Breast epithelium (tissue), 4 donors: ENCODE measurements at places on chromosomes 6 and 20.
A peak's percentile ranks its signal among the peaks of the same experiment; 100 is the strongest.

DNA sequence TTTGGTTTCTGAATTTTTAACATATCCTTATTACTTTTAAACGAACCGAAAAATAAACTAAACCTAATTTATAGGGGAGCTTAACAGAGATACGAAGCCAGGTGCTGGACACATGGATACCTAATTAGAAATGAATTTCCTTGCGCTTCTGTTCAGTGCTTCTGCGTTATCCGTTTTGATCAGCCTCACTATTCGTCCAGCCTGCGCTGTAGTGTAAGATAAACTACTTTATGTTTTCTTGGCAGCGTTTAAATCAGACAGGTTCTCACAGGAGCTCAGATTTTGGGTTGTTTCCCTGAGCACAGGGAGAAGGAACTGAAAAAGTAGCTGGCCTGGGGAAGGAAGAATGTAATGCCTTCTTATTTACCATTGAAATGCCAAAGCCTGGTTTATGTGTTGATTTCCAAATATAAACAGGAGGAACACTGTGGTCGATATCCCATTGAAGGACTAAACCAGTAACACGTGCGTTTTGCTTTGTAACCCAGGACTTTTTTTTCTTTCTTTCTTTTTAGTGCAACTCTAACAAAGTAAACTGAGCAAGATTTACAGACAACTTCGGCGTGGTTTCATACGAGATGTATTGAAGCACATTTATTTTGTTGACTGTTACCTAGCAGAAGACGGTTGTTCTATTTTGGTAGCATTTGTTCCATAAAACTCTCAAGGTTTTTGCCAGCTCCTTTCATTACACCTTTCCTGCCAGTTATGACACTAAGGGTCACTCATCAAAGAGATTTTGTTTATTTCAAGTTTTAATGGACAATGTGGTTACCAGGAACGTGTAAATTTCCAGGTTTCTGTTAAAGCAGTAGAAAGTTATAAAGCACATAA, 214.8 kb upstream of the HEY2 start:
- no peaks in the 10 kb centered on the region for H3K27me3 ChIP-seq
- peak overlapping the region; percentile 10 for H3K27ac ChIP-seq
- no peaks in the 10 kb centered on the region for H3K36me3 ChIP-seq
- H3K4me1 ChIP-seq, result no peaks in the 10 kb centered on the region
- H3K4me3 ChIP-seq, result peak overlapping the region; percentile 43

DNA sequence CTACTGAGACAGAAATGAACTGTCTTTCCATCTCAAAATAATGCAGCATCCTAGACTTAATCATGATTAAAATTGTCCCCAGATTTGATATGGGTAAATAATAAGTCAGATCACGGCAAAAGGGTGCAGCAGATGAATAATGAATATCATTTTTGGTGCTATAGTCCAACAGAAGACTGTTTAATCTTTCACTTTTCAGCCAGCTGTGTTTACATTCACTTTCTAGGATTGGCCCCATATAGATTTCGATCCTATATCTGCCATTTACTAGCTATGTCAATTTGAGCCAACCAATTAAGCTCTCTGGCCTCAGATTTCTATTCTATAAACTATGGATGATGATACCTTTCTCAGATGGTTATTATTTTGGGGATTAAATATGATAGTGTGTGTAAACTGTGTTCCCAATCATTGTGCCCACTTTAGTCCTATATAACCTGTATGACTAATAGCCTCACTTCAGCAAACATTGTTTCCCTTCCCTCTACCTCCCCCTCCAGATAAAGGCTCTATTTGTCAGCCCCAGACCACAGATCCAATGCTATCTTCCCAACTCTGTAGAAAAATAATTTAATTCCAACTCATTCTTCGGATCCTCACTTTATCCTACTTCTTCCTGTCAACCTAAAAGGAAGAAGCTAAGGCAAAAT, 53.6 kb upstream of the NT5E start:
- H3K27ac ChIP-seq, result no peak overlapping the region
- no peak overlapping the region for H3K4me3 ChIP-seq
- H3K27me3 ChIP-seq, result no peaks in the 10 kb centered on the region

- H3K27me3 ChIP-seq, result no peaks in the 10 kb centered on the region
- H3K4me3 ChIP-seq, result no peak overlapping the region
- no peaks in the 10 kb centered on the region for H3K4me1 ChIP-seq
- peak; percentile 19 for DNase-seq
- peak overlapping the region; percentile 55 for H3K27ac ChIP-seq
Observed at GRCh38 chr20:54152227-54153040, 21.4 kb downstream of the CYP24A1 start.

- no peaks in the 10 kb centered on the region for H3K36me3 ChIP-seq
- DNase-seq, result no peak
- H3K4me1 ChIP-seq, result no peaks in the 10 kb centered on the region
- H3K27me3 ChIP-seq, result peaks cover 66% of the 10 kb centered on the region
Observed at GRCh38 chr20:59574308-59574707, 30.0 kb upstream of the PHACTR3 start.

- no peaks in the 10 kb centered on the region for H3K4me1 ChIP-seq
- H3K36me3 ChIP-seq, result no peaks in the 10 kb centered on the region
- H3K4me3 ChIP-seq, result no peak overlapping the region
- no peaks in the 10 kb centered on the region for H3K27me3 ChIP-seq
- DNase-seq, result no peak
Observed at GRCh38 chr20:20561172-20561571, 151.3 kb downstream of the RALGAPA2 start.

- no peak overlapping the region for H3K4me3 ChIP-seq
- no peak overlapping the region for H3K27ac ChIP-seq
- H3K36me3 ChIP-seq, result no peaks in the 10 kb centered on the region
- H3K4me1 ChIP-seq, result no peaks in the 10 kb centered on the region
- DNase-seq, result no peak
- no peaks in the 10 kb centered on the region for H3K27me3 ChIP-seq
Observed at GRCh38 chr20:35021063-35021462, 65.4 kb downstream of the MYH7B start.

DNA sequence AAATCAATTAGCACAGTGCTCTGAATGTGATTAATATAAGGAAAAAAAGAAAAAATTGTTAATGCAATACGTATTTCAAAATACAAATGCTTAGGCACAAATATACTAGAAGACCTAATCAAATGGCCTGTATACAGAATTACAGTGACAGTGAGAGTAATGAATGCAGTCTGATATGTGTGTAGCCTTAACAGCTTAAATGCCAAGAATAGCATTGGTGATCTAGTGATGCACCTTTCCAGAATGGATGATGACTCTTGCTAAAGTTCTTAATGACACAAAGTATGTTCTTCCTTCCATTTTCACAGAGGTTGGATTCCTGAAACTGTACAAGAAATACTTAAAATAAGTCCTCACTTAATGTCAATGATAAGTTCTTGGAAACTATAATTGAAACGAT, 131.0 kb downstream of the CDKAL1 start:
- no peak overlapping the region for H3K27ac ChIP-seq
- no peaks in the 10 kb centered on the region for H3K36me3 ChIP-seq
- H3K27me3 ChIP-seq, result no peaks in the 10 kb centered on the region
- H3K4me1 ChIP-seq, result no peaks in the 10 kb centered on the region

DNA sequence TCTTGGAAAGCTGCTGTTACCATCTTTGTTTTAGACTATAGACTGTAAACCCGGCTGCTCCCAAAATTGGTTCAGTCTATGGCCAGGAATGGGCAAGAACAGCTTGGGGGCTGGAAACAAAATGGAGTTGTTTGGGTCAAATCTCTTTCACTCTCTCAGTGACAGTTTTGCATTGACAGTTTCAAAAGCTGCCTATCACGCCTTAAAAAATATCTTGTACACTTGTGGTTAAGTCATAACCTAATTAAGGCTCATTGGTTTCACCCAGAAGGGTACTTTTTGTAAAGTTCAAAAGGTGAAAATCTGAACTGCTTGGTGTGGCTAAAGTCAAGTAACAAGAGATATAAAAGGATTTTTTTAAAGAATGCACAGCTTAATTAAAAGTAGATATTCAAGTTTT, 76.1 kb upstream of the PRL start:
- no peak overlapping the region for H3K4me3 ChIP-seq
- H3K4me1 ChIP-seq, result no peaks in the 10 kb centered on the region
- no peak for DNase-seq

GRCh38 chr6:150269857-150270223, 99.0 kb upstream of the IYD start:
- H3K27ac ChIP-seq, result no peak overlapping the region
- H3K36me3 ChIP-seq, result no peaks in the 10 kb centered on the region
- no peaks in the 10 kb centered on the region for H3K27me3 ChIP-seq

GRCh38 chr6:111590209-111590980, 15.3 kb downstream of the TRAF3IP2 start:
- H3K36me3 ChIP-seq, result no peaks in the 10 kb centered on the region
- peak overlapping the region; percentile 92 for H3K27ac ChIP-seq
- no peak overlapping the region for H3K4me3 ChIP-seq
- DNase-seq, result no peak

GRCh38 chr20:35991142-35991771, 22.9 kb downstream of the CNBD2 start:
- no peaks in the 10 kb centered on the region for H3K27me3 ChIP-seq
- no peak overlapping the region for H3K4me3 ChIP-seq
- no peak overlapping the region for H3K27ac ChIP-seq

GRCh38 chr20:54545676-54546358, 70.4 kb downstream of the DOK5 start:
- H3K27me3 ChIP-seq, result no peaks in the 10 kb centered on the region
- no peaks in the 10 kb centered on the region for H3K4me1 ChIP-seq
- no peak overlapping the region for H3K4me3 ChIP-seq

GRCh38 chr6:150535818-150536220, 63.9 kb upstream of the PLEKHG1 start:
- no peaks in the 10 kb centered on the region for H3K36me3 ChIP-seq
- DNase-seq, result no peak
- H3K27ac ChIP-seq, result no peak overlapping the region
- no peak overlapping the region for H3K4me3 ChIP-seq

DNA sequence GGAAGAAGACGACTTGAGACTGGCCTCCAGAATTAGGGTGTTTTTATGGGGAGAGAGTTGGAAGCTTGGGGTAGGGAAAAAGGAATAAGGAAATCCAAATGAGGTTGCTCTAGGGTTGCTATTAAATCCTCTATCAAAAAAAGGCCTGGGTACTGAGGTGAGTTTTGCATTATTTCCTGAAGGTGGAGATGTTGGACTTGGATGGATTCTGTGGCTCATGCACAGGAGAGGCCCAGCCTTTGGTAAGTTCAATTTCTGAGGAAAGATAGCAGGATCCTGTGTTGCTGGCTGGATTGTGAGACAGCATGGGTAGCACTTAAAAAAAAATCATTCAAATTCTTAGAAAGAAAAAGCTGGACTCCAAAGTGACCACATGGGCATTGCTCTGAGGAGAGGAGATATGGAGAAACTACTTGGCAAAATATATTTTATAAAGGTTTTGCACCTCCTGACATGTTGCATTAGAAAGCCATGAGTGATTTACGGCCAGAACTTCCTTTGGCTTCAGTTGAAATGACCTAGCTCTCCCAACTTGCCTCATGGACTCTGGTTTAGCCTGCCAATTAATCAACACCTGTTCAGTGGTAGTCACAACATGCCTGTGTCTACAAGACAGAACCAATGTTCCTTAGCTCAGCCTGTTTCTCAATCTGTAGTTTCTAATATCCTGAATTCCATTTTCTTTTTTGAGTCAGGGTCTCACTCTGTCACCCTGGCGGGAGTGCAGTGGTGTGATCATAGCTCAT, 152.1 kb upstream of the RALGAPA2 start:
- no peaks in the 10 kb centered on the region for H3K27me3 ChIP-seq
- no peak overlapping the region for H3K4me3 ChIP-seq
- no peak for DNase-seq
- H3K27ac ChIP-seq, result no peak overlapping the region

DNA sequence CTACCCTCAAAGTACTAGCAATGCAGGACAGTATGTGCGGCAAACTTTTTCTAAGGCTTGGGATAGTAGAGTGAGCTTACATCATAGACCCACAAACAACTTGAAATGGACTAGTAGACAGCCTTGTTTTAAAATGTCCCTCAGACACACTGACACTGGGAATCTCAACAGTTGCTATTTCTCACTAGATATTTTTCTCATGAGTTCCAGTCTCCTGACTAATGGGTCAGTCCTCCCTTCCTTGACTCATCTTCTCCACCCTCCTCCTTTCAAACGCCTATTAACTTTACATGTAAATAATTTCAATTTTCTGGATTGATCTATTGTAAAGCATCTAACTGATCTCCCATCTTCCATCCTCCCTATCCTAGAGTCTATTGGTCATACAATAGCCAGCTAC, 308.3 kb upstream of the PREP start:
- no peaks in the 10 kb centered on the region for H3K27me3 ChIP-seq
- H3K36me3 ChIP-seq, result no peaks in the 10 kb centered on the region
- H3K27ac ChIP-seq, result no peak overlapping the region
- no peak overlapping the region for H3K4me3 ChIP-seq
- H3K4me1 ChIP-seq, result no peaks in the 10 kb centered on the region

DNA sequence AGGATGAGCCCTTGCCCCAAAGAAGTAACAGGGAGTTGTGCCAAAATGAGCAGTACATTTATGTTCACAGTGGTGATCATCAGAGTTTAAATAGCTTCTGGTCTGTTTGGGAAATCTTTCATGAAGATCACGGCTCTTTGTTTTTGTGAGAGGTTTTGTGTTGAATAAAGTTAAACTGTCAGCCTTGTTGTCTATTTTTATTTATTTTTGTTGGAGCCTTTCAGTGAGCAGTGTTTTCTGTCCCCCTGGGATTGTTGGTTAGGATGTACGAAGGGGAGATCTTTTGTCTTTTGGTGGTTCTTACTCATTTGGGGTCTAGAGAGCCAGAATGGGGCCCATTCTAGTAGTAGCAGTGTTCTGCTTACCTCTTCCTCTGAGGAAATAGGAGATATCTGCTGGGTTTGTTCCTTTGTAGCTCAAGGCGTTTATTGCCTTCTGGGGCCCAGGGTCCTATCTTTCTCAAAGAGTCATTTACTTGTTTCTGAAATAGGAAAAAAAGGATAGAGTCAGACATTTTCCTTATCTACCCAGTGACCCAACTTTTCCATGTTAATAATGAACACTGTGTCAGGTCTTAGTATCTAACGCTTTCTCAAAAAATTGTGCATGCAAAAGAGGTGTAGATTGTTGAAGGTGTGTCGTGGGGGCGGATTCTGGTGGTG, 157.4 kb downstream of the JARID2 start:
- peaks cover 18% of the 10 kb centered on the region for H3K4me1 ChIP-seq
- no peaks in the 10 kb centered on the region for H3K36me3 ChIP-seq
- H3K4me3 ChIP-seq, result no peak overlapping the region
- H3K27me3 ChIP-seq, result no peaks in the 10 kb centered on the region
- DNase-seq, result no peak

GRCh38 chr6:21808045-21808470, 214.5 kb downstream of the SOX4 start:
- no peak overlapping the region for H3K4me3 ChIP-seq
- no peaks in the 10 kb centered on the region for H3K4me1 ChIP-seq
- no peaks in the 10 kb centered on the region for H3K27me3 ChIP-seq
- DNase-seq, result no peak
- peak overlapping the region; percentile 40 for H3K27ac ChIP-seq
- H3K36me3 ChIP-seq, result no peaks in the 10 kb centered on the region

- DNase-seq, result no peak
- H3K27me3 ChIP-seq, result no peaks in the 10 kb centered on the region
- no peak overlapping the region for H3K4me3 ChIP-seq
- no peaks in the 10 kb centered on the region for H3K36me3 ChIP-seq
Observed at GRCh38 chr6:1704711-1705110, 95.0 kb downstream of the FOXC1 start.

GRCh38 chr6:16238963-16239797, 793 bp downstream of the GMPR start:
- H3K4me1 ChIP-seq, result no peaks in the 10 kb centered on the region
- H3K4me3 ChIP-seq, result peak overlapping the region; percentile 82
- no peak for DNase-seq
- no peaks in the 10 kb centered on the region for H3K27me3 ChIP-seq
